Bladder microvascular endothelial cell (primary cell): ENCODE measurements at places on chromosomes 6 and 20. TPM values are rescaled to one million over a fixed set of nuclear protein-coding genes. Genes with fewer than 3 reads are reported as not detected.

SLC22A16 gene
- total RNA-seq, result not detected in 2 replicates

EYS gene
- total RNA-seq, result not detected in 2 replicates

BPIFA2 gene
- not detected in 2 replicates for total RNA-seq

COX4I2 gene
- not detected in 2 replicates for total RNA-seq

CDK5RAP1 gene
- total RNA-seq, result 16.4 and 22.8 TPM in 2 replicates

TCP11 gene
- total RNA-seq, result not detected in 2 replicates
